ENCODE measurements at places on chromosomes 7 and 10.

DNA sequence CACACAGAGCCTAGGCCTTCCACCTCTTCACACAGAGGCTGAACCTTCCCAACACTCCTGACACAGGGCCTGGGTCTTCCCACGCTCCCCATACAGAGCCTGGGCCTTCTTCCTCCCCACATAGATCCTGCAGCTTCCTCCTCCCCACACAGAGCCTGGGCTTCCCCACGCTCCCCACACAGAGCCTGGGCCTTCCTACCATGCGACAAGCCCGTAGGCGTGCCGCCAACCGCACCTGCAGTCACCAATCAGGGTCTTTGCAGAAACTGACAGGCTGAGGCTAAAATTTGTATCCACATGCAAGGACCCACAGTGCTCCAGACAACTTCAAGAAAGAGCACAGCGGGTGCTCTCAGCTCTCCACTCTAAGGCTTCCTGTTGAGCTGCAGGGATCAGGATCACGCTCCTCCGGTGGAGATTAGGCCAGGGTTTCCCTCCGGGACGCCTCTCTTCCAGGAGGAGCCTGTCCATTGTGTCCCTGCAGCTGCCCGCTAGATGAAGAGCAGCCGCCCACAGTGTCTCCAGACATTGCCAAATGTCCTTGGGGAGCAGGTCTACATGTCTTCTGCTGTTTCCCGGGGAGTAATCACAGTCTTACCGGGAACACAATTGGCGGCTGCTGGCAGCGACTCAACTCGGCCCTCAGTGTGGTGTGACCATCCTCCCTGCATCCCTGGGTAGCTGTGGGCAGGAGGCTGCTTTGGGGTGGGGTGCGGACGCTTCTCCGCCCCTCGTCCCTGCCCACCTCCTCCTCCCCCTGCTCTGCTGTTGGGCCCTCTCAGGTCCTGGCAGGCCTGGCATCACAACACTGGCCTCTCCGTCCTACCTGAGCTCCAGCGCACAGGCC lies 9.7 kb downstream of the CFAP46 start:
- no peak for DNase-seq

- DNase-seq, result no peak
Measured at GRCh38 chr7:11591055-11591633, 240.9 kb downstream of the THSD7A start.

DNA sequence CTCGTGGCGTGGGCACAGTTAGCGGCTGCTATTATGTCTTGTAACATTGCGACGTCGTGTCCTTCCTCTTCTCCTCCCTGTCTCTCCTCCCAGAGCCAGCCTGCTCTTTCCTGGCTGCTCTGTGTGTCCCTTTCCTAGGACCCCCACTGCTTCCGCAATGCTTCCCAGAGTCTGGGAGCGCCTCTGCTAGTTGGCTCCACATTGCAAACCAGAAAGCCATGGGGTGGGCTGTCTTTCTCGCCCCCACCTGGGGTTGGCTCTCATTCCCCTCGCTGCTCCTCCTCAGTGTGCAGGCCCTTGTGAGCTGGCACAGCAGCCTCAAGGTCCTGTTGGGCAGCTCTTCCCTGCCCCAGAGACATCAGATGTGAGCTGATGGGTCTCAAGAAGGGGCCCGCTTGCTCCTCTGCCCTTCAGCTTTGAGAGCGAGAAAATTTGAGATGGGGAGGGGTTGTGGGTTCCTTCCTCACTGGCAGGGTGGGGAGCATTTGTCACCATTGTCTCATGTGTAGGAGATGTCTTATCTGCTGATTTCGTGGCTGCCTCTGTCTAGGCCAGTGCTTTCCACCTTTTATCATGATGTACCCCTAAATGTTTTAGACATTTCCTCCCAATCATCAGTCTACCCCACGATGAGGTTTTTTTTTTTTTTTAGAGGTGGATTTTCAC lies 3.3 kb downstream of the ADAMTS14 start:
- DNase-seq, result no peak

GRCh38 chr10:62726142-62726541 lies 78.4 kb upstream of the ADO start:
- no peak for DNase-seq

DNA sequence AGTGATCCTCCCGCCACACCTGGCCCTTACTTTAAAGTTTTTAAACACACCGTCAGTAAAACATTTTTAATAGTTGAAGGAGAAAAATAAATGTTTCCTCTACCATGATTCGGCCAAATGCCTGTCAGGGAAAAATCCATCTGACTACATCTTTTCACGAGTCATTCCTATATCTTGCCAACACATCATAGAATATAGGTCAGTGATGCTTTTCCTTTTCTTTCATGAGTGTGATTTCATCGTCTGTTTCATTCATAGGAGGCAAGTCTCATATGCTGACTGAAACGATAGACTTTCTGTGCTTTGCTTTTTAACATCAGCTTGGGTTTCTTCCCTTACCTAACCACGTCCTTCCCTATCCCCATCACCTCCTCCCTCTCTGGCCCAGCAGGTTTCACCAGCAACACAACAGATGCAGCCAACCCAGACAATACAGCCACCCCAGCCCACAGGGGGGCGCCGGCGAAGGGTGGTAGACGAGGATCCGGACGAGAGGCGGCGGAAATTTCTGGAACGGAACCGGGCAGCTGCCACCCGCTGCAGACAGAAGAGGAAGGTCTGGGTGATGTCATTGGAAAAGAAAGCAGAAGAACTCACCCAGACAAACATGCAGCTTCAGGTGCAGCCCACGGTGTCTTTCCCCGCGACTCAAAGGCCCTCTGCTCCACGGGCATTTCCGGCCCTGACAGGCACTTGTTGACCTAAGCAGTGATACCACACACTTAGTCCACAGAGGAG lies 149.2 kb downstream of the TRIL start:
- no peak for DNase-seq

- no peak for DNase-seq
Measured at GRCh38 chr10:71068861-71069271, 143.5 kb upstream of the UNC5B start.

DNA sequence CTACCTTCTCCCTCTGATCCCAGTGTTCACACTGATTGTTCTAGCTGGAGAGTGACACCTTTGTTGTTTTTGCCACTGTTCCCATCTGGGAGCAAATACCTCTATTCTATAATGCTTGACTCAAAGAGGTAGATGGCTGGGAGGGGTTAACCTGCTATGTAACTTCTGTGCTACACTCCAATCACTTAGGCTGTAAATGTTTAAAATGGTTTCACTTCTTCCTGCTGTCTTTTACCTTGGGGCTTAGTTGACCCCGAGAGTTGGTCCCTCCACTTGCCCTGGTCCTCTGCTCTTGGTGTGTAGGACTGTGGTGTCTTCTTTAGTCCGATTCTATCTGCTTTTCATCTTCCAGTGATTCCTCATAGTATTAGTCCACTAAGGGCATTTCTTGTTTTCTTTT lies 22.3 kb downstream of the KLHDC10 start:
- no peak for DNase-seq

GRCh38 chr7:120997882-120998474 lies 9.5 kb downstream of the CPED1 start:
- no peak for DNase-seq

- no peak for DNase-seq
Measured at GRCh38 chr10:97058521-97058920, 127.2 kb downstream of the SLIT1 start.

GRCh38 chr10:77969114-77969513 lies 42.6 kb upstream of the DLG5 start:
- no peak for DNase-seq

- DNase-seq, result no peak
Measured at GRCh38 chr7:69685293-69685631, 87.0 kb downstream of the AUTS2 start.
